ENCODE measurements at places on chromosomes 5 and 9.

- DNase-seq, result no peak
Measured at GRCh38 chr9:89822996-89823395, 218.2 kb downstream of the GADD45G start.

DNA sequence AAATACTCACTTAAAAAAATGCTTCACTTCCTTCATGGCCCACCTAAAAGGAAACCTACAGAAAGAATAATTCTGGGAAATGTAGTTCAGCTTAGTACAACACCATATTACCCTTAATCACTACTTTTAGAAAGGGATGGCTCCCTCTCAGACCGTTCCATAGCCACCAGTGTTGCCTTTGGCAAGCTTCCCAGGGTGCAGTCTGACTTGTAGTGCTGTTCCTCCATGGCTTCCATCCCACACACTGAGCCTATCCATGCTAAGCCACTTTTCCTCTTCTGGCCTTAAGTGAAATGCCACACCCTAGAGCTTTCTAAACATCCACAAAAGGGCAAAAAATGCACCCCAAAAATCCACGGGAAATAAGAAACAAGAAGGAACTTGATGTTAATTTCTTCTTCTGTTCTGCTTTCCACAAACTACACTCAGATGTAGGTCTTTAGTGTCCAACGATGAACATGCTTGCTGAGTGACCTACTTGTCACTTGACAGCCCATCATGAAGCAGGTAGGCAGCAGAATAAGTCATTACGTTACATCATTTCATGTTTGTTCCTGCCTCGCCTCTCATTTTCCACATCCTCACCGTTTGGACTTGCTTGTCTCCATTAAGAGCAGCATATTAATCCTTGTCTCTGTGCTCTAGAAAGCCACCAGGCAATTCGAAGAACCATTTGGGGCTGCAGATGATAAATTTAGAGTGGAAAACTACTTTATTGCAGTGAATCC, 391.1 kb upstream of the GRAMD2B start:
- no peak for DNase-seq

GRCh38 chr5:140561753-140562523, 2.5 kb downstream of the APBB3 start:
- no peak for DNase-seq

DNA sequence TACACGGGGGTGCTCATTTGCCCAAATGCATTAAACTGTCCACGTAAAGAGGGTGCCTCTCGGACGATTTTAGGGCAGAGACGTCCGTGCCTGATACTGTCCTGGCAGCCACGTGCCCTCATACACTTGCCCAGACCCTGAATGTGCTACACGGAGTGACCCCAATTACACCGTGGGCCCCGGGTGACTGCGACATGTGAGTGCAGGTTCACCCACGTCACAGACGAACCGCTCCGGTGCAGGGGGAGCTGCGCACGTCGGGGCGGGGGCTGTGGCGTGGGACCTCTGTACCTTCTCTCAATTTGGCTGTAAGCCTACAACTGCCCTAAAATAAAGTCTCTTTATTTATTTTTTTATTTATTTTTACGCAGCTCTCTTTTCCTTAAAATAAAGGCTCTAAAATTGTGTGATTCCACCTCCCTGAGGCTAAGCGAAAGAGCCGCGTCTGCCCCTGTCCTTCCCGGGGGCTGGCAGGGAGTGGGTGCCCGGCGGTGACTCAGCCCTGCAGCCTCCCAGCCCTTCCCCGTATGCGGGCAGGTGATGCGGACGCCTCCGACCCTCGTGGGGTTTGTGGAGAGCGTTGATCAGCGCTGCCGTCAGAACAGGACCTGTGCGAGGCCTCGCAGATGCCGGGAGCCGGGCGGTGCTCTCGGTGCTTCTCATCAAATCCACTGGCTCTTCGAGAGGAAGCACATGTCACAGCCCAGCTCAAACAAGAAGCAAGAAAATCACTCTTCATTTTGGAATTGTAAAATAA, 9.2 kb upstream of the EGFL7 start:
- DNase-seq, result no peak

GRCh38 chr5:10607666-10608073, 43.8 kb downstream of the ANKRD33B start:
- no peak for DNase-seq

- no peak for DNase-seq
Measured at GRCh38 chr9:113737517-113738271, 138.4 kb upstream of the ZNF618 start.

- no peak for DNase-seq
Measured at GRCh38 chr5:38556088-38556598, 303 bp downstream of the LIFR start.

DNA sequence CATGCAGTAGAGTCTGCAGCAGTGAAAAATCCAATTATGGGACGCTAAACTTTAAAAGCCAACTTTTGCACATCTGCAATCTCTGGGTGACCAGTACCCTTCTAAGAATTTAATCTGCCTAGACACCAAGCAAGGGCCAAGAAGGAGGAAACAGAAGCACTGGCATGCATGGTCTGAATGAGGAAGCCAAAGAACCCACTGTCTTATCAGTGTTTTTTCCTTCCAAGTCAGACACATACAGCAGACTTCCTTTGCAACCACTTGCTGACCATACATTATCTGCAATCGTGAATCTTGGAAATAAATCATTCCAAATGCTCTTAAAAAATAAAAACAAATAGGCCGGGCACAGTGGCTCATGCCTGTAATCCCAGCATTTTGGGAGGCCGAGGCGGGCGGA, 65.9 kb downstream of the DEPDC1B start:
- DNase-seq, result no peak

GRCh38 chr5:179118756-179119414, 58.7 kb downstream of the ZNF354C start:
- no peak for DNase-seq

DNA sequence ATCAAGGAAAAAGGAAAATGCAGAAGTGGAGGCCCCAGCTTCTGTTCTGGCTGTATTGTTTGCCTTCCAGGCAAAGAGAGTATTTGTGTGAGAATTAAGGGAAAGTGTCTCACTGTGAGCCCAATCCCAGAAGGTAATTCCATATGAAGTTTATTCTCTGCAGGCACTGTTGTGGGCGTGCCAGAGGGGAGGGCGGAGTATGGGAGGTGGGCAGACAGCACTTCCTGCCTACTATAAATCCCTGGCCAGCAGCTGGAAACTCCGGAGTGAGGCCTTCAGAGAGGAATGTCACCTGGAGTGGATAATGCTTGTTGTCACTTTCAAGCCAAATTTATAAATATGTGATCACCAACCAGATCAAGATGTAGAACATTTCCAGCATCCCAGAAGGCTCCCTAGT, 209.5 kb downstream of the ARHGAP26 start:
- no peak for DNase-seq

GRCh38 chr5:131426011-131426410, 162.2 kb downstream of the CDC42SE2 start:
- DNase-seq, result no peak

DNA sequence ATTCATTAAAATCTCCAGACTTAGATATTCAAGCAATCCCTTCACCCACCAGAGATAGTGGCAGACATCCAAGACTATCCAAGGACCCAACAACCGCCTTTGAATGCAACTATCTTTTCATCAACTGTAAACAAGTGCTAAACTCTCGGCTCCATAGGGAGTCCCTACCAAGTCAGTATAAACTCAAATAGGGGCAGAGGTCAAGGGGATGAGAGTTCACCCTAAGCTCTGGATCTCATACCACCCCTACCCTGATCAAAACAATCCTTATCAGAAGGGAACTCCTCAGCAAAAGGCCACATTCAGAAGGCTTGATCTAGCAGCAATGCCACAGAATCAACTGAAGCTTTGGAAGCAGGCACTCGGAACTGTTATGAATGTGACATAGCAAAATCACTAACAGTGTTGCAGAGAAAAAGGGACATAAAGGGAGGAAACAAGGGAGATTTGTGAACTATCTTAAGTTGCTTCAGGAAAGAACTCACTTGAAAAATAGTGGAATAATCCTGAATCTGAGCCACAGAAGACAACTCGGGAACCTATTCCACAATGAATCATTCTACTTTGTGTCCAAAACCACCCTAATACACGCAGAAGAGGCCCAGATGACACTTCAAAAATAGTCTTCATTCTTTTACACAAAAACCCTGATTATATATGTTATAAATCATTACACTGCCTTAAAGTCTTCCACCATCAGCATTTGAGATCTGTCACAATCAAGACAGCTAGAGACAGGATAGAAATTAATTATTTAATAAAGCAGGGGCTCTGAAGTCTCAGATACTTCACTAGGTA, 49.8 kb downstream of the NR6A1 start:
- DNase-seq, result no peak

- no peak for DNase-seq
Measured at GRCh38 chr5:178313316-178313715, 80.7 kb upstream of the PHYKPL start.

GRCh38 chr5:60526336-60526875, 173.6 kb downstream of the DEPDC1B start:
- no peak for DNase-seq

DNA sequence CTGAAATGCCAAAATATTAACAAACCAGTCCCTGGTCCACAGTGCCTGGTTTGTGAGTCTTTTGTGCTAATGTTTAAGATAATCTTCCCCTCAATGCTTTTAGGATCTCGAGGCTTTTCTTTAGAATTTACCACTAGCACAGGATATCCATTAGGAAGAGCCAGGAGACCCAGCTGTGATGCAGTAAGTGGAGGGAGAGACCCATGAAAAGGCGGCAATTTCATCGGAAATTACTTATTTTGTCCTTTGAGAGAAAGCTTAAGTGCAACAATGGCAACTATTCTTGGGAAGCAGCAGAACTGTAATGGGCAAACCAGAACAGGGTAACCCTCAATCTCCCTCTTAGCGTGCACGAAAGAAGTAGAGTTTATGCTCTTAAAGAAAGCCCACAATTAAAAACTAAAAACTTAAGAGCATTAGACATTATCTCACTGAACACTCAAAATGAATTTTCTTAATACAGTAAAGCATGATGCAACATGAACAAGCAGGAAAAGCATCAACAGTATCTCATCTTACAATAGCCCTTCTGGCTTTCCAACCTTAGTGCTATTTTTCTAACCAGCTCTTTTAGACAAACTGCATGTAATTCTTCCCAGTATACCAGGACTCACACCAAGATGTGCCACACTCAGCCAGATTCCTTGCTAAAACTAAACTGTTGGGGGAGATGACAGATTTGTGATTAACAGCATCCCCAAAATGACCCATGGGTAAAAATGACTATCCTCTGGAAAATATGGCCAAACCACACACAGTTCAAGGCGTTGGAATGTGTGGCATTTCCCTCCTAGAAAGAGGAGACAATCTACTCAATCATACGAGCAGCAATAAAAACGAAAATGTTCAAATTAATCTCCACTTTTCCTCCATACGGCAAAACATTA, 36.4 kb downstream of the PWWP2A start:
- no peak for DNase-seq

DNA sequence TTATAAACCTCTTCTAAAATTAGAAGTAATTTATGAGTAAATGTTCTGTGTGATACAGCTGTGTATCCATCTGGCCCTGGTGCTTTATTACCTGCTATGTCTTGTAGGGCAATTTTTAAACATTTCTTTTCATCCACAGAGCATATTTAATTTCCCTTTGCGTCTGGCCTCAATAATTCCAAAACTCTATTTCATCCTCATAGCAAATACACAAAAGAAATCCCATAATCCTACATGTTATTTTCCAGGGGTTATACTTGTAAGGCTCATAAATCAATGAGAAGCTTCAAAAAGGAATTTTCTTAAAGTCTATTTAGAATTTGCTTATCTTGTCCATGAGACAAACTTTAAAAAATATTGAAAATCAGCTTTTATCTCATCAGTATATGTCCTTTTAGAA, 167.0 kb downstream of the TTC39B start:
- DNase-seq, result no peak

GRCh38 chr9:16425562-16426231, 444.8 kb downstream of the BNC2 start:
- DNase-seq, result no peak

GRCh38 chr5:170681013-170681433, 102.5 kb upstream of the GABRP start:
- DNase-seq, result no peak

DNA sequence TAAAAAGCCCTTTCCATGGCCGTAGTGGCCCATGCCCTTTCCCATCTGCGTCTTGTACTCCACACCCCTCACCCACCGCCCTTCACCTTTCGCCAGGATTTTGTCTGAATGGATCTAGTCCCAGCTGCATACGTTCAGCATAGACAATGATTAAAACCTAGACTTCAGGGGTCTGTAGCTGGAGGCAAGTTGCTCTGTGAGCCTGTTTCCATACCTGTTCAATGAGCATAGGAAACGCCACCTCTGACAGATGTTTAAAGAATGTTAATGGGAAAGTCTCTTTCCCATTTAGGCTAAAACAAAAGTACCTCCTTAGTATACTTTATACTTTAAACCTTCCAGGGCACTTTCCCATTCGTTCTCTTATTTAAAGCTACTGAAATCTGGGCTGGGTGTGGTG, 105.7 kb downstream of the SPRY4 start:
- no peak for DNase-seq

DNA sequence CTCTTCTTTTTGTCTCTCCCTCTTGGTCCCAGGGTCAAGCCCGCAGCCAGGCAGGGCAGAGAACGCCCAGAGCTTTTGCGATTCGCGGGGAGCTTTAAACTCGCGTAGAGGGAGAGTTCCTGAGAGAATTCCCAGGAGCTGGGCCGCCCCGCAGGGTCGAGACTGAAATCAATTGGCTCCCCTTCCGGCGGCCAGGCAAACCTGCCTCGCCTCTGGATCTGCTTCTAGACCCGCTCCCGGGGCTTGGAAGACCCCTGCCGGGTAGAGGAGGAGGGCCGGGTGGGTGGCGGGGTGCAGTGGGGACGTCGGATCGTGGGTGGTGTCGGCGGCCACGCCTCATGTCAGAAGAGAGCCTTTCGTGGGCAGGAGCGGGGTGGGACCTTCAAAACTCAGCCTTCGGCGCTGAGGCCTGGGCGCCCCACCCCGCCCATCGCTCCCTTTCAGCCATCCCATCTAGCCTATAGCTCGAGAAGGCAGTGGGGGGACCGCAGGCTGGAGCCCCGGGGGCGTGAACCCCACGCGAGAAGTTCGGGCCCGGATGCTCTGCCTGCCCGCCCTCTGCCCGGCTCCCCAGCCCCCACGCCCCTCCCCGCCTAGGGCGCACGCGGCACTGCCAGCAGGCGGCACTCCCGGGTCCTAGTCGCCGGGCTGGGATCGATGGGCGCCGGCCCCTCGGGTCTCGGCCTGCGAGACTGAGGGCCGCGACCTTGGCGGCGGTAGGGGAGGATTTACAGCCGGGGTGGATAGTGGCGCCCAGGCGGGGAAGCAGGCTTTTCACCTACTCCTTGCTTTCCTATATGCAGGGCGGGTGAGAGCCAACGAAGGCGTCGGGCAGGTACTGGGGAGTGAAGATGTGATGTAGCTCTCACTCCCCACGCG, 6.1 kb downstream of the PRDM6 start:
- DNase-seq, result no peak

DNA sequence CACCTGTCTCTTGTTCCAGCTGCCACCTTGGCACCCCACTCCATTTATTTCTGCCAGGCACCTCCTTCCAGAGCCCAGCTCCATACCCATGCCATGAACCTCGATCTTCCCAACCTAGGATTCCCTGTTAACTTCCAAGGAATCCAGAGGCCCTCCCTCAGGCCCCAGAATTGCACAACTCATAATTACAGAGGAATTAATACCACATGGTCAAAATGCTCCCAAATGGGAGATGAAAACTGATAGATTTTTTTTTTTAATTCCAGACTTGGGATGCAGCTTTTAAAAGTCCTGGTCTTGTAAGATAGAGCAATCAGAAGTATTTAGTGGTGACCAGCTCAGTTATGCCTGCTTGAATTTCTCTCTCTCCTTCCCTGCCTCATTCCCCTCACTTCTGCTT, 96.2 kb upstream of the CCDC112 start:
- no peak for DNase-seq

Measured in occipital lobe (tissue), 3 donors.